CD4-positive, alpha-beta T cell treated with Interleukin-4 for 4 hours (primary cell): ENCODE measurements at places on chromosomes 4 and X.

DNA sequence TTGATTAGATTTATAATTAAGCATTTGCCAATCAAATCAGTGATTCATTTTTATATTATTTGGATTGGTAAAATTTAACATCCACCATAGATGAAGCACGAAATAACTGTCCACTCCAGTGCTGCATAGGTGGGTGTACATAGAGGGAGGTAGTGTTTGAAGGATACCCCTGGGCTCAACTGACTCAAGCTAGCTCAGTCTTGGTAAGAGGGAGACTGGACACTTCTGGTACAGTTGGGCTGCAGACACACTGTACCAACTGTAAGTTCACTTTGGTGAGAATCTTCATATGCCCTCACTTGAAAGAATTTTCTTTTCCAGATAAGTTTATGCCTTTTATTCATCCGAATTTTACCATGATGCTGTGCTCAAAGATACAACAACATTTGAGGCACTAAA is 48.6 kb upstream of the UGT2B15 start:
- no peak for DNase-seq

DNA sequence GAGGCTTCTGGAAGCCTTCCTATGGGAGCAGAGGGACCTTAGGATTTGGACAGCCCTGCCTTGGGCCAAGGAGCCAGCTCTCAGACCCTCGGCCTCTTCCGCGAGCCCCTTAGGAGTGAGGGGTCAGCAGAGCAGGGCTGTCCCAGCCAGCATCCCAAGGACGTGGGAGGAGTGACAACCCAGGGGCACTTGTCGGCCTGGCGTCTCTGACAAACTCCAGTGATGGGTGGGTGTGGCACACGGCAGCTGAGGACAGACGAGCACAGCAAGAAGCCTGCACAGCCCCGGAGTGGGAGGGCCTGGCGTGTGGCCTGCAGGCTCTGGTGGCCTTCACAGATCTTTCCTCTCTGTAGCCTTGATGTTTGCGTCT is 11.6 kb upstream of the TNIP2 start:
- DNase-seq = no peak

DNA sequence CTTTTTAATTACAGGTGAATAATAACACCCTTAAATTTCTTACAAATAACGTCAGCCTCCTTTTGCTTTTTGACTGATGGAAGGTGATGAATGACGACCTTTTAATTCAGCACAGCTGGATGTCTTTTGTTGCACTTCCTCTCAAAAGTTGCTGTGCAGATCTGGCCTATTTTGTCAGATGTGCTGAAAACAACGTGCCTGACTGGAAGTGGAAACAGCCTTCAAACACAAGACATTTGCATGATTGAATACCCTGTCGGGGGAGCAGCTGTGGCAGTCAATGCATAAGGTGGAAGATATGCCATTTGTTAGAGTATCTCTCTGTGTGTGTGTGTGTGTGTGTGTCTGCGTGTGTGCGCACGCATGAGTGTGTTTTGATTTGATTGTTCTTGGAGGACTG is 579.7 kb downstream of the SPRY1 start:
- no peak for DNase-seq

- DNase-seq = no peak
Measured at GRCh38 chrX:44291468-44292092, 51.9 kb downstream of the EFHC2 start.

GRCh38 chrX:39816871-39817731 is 280.7 kb downstream of the BCOR start:
- DNase-seq = no peak

DNA sequence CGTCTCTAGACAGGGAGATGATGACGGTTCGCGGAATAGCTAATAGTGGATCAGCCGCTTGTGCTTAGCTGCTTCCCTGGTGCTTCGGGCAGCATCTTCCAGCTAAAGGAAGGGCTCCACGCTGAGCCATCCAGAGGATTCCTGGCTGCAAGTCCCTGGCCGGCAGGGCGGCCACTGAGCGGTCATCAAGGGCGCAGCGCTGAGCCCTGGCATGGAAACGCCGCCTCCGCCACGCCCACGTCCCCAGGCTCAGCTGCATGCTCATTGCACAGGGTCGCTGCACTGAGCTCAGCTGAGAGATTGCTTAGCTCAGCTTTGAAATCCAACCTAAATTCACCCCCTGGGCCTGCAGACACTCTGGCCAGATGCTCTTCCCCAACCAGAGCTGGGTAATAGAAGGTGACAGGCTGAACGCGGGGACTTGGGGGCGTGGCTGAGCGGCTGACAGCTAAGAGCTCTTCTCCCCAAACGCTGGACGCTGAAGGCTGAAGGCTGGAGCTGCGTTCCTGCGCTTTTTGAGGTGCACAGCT is 118.2 kb upstream of the KIT start:
- no peak for DNase-seq

DNA sequence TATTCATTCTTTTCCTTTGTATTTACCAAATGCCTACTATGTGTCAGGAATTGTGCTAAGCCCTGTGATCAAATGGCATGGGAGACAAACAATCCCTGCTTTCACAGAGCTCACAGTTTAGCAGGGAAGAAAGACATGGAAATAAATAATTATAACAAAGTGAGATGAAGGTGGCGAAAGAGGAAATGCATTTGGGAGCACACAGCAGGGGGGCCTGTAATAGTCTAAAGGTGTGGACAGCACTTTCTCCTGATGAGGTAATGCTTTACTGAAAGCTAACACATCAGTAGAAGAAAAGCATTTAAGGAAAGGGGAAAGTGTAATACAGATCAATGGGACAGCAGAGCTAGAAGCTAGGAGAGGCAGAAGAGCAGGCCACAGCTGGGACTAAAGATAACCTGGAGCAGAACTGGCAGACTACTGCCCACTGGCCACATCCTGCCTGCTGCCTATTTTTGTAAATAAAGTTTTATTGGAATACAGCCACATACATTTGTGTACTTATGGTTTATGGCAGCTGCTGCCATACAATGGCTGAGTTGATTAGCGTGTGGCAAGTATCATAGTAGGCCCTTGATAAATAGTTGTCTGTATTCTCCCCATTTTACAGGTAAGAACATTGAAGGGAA is 67.1 kb upstream of the TAPT1 start:
- no peak for DNase-seq

GRCh38 chr4:14415146-14415545 is 587.1 kb upstream of the CPEB2 start:
- no peak for DNase-seq

GRCh38 chr4:165787516-165788274 is 85.3 kb upstream of the TLL1 start:
- DNase-seq = no peak

DNA sequence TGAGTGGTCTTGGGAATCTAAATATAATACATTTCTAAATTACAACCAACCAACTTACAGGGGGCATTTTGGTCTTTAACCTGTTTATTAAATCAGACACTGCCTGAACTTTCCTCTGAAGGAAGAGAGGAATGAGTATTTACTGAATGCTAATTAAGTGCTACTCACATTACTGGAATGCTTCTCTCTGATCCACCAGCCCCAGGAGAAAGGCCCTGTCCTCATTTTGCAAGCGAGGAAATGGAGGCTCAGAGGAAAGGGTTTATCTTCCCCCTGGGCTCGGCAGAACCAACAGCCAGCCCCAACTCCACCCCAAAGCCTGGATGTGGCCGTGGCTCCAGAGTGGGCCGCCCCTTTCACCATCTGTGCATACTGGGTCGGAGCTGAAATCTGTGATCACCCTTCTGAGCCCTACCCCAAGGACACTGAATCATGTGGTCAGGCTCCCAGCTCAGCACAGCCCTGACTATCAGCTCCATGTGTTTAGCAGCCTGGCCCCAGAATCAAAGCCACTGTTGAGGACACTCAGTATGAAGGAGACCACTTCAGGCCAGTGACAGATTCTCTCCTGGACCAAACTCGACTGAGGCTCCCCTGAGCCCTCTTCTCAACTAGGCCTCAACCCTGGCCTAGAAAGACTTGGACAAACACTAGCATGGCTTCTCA is 56.7 kb upstream of the ENPP6 start:
- no peak for DNase-seq

DNA sequence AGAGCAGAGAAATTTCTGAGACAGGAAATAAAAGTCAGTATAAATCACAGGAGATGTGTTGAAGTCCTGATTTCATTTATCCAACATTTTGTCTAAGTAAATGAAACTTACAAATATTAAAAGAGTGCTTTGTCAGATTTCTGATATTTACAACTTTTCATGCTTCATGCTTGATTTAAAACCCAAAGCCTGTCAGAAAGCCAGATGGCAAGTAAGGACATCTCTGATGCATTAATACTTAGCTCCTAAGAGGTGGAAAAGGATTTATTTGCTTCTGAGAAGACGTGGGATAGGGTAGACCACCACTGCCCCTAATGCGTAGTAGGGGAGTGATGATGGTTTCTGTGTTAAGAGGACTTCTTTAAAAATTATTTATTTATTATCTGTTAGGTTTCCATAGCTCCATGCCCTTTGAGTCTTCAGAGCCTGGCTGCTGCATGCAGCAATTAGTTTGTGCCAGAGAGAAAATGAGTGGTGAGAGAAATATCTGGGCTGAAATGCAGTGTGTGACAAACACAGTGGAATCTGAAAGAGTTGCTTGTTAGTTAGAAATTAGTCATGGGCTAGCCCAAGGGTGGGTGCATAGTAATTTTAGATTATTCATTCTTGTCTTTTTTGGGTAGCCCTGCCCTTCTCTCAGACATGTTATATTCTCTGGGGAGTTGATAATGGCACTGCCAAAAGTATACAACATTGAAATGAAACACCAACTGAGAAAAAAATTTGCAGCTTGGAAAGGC is 333.8 kb downstream of the C4orf33 start:
- no peak for DNase-seq

DNA sequence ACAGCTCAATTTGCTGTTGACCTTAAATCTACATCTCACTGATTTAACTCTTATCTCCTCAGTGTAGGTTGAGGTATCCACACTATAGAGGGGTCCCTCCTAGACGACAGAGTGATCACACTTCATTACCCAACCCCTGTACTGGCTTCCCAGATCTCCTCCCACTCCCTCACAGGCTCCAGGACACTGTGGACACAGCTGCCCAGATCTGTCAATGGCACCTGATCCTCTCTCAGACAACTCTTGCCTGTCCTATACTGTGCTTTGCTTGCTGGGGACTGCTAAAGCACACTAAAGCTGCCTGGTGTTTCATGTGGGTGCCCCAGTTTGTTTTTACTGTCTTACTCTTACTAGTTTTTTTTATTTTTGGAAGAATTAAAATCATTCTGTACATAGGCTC is 27.9 kb downstream of the RAB40AL start:
- DNase-seq = no peak

DNA sequence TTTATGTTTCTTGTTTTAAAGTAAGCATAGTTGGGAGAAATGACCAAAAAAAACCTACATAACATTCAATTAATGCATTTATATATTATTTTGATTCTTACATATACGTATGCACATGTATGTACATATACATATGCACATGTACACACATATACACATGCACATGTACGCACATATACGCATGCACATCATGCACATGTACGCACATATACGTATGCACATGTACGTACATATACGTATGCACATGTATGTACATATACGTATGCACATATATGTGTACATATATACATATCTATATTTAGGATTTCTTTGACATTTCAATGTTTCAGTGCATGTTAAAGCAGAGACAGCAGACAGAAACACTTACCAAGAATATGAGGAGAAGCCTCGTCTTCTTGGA is 263.4 kb downstream of the ADAMTS3 start:
- no peak for DNase-seq

DNA sequence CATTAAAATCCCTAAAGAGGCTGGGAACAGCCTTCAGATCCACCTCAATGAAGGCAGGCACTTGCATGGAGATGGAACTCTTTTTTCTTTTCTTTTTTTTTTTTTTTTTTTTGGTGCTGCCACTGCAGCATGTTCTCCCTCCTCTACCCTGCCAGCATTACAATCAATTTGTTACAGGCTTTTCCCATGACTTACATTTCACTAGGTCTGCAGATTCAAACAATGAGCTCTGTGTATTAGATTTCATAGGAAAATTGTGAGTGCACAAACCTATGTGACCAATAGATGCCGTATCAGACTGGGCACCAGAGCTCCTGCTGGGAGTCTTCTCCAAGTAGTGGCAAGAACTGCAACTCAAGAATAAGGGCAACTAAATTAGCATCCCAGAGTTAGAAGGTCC is 63.8 kb upstream of the GABRQ start:
- DNase-seq = no peak
